ENCODE measurements at places on chromosomes 16 and 17. TPM values are rescaled to one million over a fixed set of nuclear protein-coding genes. Genes with fewer than 3 reads are reported as not detected.

The CTRL gene
- 0.76 TPM for total RNA-seq

The SCNN1G gene
- 0.13 TPM for total RNA-seq

The CDRT15L2 gene
- total RNA-seq, result not detected

The TBC1D16 gene
- 54.9 TPM for total RNA-seq

The ZPBP2 gene
- total RNA-seq, result not detected

The MYO1C gene
- 154 TPM for total RNA-seq

The TSNAXIP1 gene
- 0.81 TPM for total RNA-seq

The EIF1 gene
- total RNA-seq, result 55.4 TPM

The SYNGR3 gene
- 0.65 TPM for total RNA-seq

The KCNH4 gene
- 0.19 TPM for total RNA-seq

The CNTD1 gene
- not detected for total RNA-seq
